ENCODE measurements at places on chromosomes 2 and 18.

DNA sequence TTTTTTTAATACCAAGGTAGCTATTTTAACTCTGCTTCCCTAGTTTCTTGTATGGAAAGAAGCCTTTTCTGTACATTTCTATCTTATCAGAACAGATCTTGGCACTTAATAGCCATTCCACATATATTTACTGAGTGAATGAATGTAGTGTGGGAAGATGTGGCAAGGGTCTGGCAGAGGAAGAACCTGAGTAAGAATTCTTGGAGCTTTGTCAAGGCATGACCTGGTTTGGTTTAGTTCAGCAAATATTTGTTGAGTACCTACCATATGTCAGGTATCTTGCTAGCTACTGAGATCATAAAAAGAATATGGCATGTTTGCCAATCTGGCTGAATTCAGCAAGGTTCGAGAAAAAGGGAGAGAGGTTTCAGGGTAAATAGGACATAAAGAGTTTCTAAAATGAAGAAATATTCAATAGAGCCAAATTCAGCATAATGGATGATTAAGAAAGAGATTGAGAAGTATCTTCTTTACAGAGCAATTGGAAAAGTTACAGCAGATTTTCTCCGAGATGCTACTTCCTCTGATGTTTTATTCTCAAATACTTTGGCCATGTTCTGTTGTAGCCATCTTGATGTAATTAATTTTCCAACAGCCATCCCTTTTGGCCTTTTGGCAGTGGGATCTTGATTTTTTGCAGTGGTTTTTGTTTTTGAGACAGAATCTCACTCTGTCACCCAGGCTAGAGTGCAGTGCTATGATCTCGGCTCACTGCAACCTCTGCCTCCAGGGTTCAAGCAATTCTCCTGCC, 21.7 kb upstream of the MEP1B start:
- no peak for DNase-seq

GRCh38 chr2:154226931-154227330, 355.2 kb downstream of the GALNT13 start:
- DNase-seq, result no peak

GRCh38 chr2:191023235-191023679, 9.3 kb upstream of the STAT1 start:
- no peak for DNase-seq

DNA sequence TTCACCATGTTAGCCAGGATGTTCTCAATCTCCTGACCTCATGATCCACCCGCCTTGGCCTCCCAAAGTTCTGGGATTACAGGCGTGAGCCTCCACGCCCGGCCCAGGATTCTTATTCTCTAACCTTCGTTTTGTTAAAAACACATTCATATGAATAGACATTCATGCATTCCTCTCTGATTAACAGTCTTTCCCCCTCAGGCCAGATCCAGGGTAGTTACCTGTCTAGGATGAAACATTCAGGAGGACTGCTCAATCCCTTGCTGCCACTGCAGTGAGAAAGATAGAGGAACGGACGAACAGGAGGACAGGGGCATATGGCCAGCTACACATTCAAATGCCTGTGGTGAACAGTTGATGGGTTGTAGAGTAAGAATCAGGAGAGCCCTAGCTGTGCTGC, 39.6 kb upstream of the EPC2 start:
- no peak for DNase-seq

DNA sequence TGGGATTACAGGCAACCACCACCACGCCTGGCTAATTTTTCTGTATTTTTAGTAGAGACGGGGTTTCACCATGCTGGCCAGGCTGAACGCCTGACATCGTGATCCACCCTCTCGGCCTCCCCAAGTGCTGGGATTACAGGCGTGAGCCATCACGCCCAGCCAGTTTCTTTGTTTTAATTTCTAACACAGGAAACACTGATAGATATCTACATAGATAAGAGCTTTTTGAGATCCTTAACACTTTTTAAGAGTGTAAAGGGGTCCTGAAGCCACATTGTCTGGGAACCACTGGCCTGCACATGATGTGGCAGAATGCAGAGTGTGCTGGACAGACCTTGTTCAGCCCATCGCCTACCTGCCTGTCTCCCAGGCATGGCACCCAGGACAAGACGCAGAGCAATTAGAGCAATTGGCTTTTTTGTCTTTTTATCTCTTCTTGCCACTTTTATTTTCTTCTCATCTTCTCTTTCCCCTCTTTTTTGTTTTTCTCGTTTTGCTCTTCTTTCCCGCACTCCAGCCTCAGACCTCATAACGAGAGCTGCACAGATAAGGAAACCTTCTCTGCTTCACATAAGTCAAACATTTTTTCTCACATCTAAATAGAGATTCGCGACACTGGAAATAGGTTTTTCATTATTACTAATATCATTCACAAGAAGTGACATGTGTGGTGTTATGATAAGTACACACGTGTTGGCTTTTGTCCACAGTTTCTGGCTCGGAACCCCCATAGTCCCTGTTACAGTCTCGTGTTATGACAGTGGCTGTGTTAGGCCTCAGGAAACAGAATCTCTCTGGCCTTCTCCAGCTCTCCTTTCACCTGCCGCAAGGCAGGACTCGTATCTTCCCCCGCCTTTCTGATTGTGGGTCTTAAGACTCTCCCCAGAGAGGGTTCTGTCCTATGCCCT, 25.2 kb upstream of the GPR55 start:
- no peak for DNase-seq

GRCh38 chr2:54318821-54319220, 62.8 kb upstream of the TSPYL6 start:
- DNase-seq, result no peak

DNA sequence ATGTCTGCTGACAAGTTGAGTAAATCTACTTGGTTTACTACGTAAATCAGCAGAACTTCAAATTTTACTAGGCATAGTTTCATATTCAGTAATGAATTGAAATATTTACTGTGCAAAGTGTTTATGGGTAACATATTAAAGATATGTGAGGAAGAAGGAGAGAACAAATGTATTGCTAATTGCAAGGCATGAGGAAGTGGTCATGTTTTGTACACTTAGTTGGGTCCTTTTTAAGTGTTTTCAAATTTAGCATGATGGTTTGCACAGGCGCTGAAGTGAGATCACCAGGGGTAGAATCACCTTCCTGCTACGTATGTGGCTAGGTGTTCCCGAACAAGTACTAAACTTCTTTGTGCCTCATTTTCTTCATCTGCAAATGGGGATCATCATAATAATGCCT, 1534.4 kb downstream of the LRP1B start:
- DNase-seq, result no peak

GRCh38 chr18:59547581-59548182, 149.5 kb downstream of the CCBE1 start:
- DNase-seq, result no peak

GRCh38 chr2:237667893-237668292, 40.5 kb downstream of the LRRFIP1 start:
- DNase-seq, result no peak

GRCh38 chr2:17643031-17643615, 102.6 kb downstream of the VSNL1 start:
- DNase-seq, result no peak

GRCh38 chr2:225002656-225003045, 39.6 kb downstream of the DOCK10 start:
- no peak for DNase-seq
